ENCODE measurements at places on chromosomes 6 and 20.

DNA sequence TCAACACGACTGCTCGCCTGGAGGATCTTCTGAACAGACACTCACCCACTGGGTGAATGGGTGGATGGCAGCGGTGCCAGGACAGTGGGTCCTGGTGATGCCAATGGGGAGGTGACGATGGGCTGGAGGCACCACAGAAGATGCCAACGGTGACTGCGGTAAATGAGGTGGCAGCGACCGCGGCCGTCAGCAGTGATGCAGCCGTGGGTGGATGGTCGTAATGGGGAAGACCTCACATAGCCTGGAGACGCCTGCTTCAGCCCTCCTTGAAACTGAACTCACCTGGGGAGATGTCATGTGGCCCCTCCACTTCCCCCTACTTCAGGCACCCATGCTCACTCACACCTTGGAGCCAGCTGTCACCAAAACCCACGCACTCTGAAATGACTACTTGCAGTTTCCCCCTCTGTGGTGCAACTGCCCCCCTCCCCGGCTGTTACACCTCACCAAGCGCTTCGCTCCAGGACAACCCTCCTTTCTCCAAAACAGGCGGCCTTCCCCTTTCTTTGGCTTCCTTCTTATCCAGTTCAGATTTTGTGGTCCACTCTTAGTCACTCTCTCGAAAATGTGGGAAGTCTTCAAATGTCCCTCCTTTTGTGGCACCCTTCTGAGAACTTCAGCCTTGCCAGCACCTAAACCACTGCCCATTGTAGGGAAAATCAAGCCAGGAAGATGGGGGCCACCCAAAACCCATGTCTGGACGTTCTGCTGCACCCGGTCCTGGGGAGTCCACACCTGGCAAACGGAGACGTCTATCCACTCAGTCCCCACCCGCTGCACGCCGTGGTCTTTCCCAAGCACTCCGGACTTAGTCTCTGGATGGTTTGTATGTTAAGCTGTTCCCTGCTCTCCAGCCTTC lies 10.4 kb upstream of the ABHD16B start:
- no peak for DNase-seq

- no peak for DNase-seq
Measured at GRCh38 chr6:34573567-34574183, 17.5 kb upstream of the SPDEF start.

DNA sequence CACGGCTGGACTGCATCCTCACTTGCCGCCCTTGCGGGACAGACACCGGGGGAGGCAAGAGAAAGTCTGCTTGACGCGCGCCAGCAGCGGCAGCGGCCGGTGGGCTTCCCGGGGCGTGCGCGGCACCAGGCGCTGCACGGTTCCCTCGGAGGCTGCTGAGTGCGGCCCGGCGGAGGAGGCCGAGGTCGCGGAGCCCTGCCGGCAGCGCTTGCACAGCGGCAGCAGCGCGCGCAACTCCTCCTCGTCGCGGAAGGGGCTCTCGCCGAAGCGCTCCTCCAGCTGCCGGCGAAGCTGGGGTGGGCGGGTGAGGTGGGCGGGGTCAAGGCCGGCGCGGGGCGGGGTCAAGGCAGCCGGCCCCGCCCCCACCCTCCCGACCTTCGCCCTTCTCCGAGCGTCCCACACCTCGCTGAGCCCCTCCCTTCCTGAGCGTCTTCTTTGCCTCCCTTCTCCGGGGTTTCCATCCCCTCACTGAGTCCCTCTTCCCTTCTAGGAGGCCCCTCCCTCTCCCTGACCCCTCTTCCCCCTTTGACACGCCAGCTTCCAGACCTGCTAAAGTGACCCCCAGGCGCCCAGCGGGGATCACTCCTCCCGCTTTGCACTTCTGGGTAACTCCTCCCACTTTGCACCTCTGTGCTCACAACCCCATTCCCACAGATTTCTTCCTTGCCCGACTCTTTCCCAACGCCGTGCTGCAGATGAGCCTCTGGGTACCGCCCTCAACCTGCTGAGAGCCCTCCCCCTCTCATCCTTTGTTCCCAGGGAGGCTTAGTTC lies 8.8 kb downstream of the DUSP15 start:
- peak; percentile 79 for DNase-seq

- no peak for DNase-seq
Measured at GRCh38 chr20:10423735-10424134, 10.3 kb downstream of the MKKS start.

- DNase-seq: no peak
Measured at GRCh38 chr20:52457826-52458225, 266.2 kb upstream of the ZFP64 start.

- no peak for DNase-seq
Measured at GRCh38 chr6:50141100-50141499, 91.4 kb upstream of the DEFB112 start.

GRCh38 chr6:63496361-63496804 lies 75.9 kb upstream of the LOC128125822 start:
- no peak for DNase-seq

DNA sequence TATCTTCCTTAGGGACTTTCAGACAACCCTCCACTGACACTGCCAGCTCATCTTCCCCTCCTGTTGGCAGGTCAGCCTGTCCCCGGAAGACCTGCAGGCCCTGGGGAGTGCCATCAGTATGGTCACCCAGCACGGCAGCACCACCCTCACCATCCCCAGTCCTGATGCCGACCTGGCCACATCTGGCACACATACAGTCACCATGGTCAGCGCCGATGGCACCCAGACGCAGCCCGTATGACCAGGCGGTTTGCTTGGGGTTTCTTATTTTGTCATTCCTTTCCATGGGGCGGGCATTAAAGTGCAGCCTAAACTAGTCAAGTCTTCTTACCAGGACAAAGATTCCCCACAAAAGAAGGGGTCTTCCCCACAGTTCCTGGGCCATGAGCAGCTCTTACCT lies 3.9 kb upstream of the DEF6 start:
- no peak for DNase-seq

DNA sequence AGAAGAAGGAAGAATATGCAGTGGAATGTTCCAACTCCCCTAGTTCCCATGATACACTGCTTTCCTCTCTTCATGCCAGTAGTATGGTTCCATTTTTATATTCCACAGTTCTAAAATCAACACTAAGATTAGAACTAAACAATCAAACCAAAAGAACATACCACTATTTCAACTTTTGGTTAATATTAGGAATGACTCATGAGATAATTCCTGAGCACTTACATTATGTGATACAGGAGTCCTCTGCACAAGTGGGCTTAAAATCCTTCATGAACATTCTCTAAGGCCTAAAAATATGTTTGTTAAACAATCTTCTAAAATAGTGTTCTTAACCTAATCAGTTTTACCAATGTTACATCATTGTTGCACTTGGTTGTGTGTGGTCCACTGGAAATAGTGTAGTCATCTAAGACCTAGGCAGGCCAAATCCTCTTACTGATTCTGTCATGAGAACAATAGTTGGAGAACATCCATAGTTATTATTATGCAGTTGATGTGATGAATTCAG lies 30.3 kb upstream of the RCAN2 start:
- no peak for DNase-seq

- DNase-seq: peak; percentile 51
Measured at GRCh38 chr20:10982692-10983091, 308.9 kb upstream of the JAG1 start.

GRCh38 chr6:101760843-101761621 lies 367.5 kb downstream of the GRIK2 start:
- no peak for DNase-seq

DNA sequence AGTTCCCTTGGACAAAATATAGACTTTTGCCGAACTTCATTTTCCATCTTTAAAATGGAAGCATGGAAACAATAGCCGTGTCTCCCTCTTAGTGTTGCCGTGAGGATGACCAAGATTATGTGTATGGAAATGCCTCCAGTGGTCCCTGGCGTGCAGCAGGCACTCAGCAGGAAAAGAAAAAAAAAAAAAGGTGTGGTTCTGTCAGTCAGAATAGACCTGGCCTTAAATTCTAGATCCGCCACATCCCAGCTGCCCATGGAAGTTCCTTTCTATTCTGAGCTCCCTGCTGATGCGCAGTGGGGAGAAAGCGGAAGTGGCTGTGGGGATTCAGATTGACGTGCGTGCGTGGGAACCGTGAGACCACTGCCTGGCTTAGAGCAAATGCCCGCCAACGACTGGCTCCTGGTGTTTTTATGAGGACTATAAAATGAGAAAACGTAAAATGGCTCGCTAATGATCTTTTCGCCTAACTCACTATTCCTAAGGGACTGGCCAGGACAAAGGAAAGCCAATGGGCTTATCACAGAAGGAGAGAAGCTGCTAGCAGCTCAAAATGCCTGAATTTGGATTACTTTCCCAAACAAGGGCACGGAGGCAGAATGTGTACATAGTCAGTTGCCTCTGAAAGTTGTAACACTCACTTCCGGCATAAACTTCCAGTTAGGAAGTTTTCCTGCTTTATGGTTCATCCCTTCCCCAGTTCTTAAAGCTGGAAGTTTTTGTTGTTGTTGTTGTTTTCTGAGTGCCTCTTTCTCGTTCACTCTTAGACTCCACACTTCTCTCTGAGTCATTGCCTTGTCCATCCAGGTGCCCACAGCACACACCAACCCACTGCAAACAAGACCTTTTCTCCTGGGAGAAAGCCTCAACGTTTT lies 11.4 kb upstream of the PDE10A start:
- DNase-seq: no peak

DNA sequence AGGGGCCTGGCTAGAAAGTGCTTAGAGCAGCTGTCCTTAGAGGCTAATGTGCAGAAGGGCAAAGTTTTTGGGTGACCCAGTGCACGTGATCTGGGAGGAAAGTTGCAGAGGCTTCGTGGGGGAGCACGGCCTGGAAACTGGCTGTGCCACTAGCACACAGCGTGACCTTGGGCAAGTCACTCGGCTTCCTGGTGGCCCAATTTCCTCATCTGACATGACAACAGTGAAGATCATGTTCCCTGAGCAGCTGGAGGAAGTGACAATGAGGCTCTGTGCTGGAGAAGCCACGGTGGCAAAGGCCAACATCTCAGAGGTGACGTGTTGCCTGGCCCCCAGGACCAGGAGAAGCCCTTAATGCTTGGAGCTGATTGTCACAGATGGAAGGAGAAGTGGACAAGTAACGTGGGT lies 99.5 kb downstream of the FOXC1 start:
- no peak for DNase-seq

DNA sequence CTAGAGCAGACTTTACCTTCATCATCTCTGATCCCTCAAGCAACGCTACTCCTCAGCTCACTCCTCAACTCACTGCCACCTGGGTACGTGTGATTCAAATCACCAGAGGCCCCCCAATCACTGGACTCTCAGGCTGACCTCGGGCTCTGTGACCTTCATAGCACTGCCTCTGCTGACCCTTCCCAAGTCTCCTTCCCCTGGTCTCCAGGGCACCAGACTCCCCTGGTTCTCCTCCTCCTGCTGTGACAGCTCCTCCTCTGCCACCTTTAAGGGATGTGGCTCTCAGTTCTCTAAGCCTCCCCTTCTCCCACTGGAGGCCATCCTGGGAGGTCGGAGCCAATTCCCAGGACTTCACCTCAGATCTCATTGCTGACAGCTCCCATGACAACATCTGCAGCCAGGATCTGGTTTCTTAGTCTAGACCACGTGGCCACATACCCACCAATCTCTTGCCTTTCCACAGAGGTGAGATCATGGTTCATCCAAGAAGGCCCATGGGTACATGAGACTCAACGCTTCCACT lies 90.4 kb downstream of the NFATC2 start:
- DNase-seq: no peak

DNA sequence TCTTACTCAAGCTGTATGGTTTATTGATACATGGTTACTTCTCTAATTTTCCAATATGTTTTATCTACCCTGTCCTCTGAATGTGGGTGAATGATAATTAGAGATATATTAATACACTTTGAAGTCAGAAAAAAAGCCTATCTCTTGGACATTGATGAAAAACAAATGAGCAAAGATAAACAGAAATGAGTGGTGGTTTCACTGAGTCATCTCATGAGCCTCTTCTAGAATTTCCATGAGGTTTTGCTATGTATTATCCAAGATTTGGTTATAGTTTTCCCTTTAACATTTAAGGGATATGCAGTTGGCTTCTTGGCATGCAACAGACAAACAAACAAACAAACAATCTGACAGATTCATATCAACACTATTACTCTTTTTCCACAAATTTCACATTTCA lies 586.8 kb downstream of the RFPL4B start:
- DNase-seq: no peak

DNA sequence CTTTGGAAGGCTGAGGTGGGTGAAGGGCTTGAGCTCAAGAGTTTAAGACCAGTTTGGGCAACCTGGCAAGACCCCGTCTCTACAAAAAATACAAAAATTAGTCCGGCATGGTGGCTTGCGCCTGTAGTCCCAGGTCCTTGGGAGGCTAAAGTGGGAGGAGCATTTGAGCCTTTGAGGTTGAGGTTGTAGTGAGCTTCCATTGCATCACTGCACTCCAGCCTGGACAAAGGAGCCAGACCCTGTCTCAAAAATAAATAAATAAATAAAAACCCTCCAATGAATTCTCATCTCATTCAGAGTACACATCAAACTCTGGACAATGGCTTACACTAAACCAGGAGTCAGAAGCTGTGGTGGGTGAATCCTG lies 31.8 kb downstream of the B4GALT5 start:
- DNase-seq: no peak

GRCh38 chr6:51268666-51269065 lies 450.0 kb downstream of the TFAP2B start:
- DNase-seq: no peak

DNA sequence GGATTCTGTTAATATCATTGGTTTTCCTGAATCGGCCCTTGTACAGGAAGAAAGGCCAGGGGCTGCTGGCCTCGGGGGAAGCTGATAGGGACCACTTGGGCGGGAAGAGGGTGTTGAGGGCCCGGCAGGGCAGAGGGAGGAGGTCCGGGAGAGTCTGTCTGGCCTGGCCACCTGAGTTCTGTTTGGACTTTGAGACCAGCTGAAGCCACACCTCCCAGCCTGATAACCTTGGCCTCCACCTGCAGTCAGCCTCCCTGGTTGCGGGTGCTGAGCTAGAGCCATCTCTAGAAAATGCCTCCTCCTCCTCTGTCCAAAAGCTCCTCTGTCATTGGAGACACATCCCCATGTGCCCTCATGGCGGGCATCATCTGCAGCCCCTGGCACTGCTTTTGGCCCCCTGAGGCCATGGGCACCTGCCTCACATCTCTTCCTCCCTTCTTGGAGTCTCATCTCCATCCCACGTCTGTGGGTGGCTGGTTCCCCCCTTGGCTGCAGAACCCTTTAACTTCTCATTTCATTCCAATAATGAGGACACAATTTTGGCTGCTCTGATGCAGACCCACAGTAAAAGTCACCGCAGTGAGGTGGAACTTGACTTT lies 16.6 kb downstream of the APCDD1L start:
- DNase-seq: no peak

- no peak for DNase-seq
Measured at GRCh38 chr20:5044075-5044620, 42.8 kb upstream of the SLC23A2 start.

GRCh38 chr6:159977904-159978268 lies 9.0 kb downstream of the IGF2R start:
- DNase-seq: no peak

DNA sequence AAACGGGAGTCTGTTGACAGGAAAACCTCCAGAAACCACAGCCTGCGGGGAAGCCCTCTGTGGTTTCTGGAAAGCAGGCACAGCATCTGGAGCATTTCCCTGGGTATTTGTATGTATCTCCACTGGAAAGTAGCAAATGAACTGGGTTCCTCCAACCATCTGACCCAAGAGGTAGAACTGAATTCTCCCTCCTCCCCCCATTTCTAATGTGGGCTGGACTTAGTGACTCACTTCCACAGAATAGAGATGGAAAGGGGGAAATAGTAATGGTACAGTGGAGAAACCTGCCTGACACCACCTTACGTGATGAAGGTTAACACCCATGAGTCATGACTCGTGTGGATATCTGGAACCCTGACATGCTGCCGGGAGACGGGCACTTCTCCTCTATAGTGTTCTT lies 51.9 kb upstream of the XRN2 start:
- no peak for DNase-seq

GRCh38 chr6:166515072-166515810 lies 71.2 kb downstream of the RAMACL start:
- peak; percentile 68 for DNase-seq

Measured in HTR-8/SVneo (cell line).